ENCODE measurements at places on chromosomes 13 and 19. TPM values are rescaled to one million over a fixed set of nuclear protein-coding genes. Genes with fewer than 3 reads are reported as not detected.
A peak's percentile ranks its signal among the peaks of the same experiment; 100 is the strongest.

NCAN gene
- total RNA-seq = not detected

DNA sequence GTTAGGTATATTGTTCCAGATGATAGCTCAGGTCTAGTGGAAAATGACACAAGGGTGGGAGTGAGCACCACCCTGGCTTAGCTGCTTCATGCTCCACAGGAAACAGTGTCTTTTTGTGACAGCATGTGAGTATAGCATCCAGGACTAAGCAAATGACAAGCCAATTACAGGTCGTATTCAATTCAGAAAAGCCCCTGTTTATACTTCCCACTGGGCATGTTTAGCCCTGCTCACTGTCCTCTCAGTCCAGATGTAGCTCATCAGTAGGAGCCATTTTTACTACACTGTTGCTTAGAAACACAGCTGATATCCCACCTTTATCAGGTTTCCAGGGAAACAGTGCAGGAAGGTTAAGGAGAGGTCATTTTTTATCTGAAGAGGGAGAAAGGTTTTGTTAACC lies 8.0 kb downstream of the ABHD13 start:
- DNase-seq = no peak

DNA sequence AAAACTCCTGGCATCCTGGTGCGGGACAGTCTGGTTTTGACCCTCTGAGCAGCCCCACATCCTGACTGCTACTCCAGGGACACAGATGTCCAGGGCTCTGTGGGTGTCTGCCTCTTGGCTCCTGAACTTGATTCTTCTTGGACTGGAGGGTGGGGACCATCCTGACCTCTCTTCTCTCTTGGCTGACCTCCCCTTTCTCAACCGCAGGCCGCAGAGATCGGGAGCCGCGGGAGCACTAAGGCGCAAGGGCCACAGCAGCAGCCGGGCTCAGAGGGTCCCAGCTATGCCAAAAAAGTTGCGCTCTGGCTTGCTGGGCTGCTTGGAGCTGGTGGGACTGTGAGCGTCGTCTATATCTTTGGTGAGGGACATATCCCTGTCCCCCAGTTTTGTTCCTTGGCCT lies 1.0 kb downstream of the TIMM50 start:
- DNase-seq = no peak

CYP2F1 gene
- total RNA-seq = not detected

DNA sequence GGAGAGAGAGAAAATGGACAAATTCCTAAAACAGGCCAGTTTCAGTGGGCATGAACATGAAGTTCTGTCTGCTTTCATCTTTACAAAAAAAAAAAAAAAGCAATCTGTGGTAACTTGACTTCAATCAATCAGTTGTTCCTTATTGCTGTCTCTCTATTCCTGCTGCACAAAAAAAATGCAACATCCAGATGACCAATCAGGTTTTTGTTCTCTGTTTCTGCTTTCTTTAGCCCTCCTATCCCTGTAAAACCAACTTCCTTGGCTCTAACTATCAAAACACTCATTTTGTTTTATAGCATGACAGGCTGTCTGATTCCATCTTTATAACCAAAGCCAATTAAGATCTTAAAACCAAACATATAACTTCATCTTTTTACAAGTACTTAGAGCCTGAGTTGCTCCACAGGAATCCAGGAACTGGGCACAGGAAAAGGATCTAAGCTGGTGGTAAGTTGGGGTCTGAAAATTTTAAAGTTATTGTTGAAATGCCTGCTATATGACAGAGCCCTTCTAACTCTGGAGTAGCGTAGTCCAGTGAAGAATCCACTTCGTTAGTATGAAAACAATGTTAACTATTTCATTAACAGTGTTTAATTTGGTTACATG lies at the start of gene FPR3:
Gene FPR3 (plus strand): TSS at position 273 of the 606 bp plus-strand sequence. CDS start 28,592 bp downstream, outside the sequence.
- no peak for DNase-seq

DNA sequence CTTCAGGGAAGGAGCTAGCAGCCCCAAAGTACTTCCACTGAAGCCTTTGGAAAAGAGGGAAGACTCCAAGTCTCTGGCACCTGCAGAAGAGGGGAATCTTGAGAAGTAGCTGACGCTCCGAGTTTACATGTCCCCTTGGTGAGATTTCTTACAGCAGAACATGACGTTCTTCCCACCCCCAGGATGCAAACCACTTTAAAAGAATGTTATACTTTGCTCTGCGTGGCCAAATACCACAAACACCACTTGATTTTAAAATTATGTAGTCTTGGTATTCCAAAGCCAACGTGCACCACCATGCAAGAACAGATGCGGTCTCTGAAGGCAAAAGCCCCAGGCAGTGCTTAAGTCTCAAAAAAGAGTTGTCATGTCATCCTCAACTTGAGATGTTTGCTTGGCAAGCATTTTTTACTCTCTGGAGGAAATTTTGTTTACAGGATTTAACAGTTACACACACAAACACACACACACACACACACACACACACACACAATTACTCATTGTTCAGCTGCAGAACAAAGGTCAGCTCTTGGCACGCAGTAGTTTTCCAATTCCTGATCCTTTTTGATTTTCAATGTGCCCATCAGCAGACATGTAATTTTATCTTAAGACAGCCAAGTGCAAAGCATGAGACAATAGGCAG lies 106.1 kb downstream of the RGCC start:
- DNase-seq = no peak

KANK3 gene
- total RNA-seq = 9.1 TPM

DNA sequence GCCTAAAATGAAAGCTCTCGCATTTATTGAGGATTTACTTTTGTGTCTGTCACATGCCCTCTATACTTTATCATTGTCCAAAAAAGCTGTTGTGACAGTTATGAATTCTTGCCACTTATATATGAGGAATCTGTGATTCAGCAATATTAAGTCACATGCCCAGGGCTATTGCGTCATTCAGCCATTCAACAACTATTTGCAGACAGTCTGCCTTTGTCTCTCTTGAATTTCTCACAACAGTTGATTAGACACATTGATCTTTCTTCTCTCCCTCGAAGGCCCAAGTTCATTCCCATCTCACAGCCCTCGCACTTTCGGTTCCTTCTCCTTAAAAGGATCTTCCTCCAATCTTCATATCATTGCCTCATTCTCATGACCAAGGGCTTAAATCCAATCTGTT lies 342.6 kb downstream of the MZT1 start:
- no peak for DNase-seq

DNA sequence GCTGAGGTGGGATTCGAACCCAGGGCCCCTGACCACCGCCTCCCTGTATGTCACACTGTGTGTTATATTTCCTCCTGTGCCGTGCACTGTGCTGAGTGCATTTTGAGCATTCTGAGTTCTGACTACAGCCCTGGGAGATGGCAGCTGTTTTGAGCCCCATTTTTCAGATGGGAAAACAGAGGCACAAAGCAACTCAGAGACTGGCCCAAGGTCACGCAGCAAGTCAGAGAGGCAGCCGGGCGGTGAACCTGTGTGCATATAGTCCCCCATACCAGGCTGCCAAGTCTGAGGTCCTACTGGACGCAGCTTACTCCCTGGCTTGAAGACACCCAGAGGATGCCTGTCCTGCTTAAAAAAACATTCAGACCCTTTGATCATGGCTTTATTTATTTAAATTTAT lies 17.7 kb downstream of the MYH14 start:
- no peak for DNase-seq

DNA sequence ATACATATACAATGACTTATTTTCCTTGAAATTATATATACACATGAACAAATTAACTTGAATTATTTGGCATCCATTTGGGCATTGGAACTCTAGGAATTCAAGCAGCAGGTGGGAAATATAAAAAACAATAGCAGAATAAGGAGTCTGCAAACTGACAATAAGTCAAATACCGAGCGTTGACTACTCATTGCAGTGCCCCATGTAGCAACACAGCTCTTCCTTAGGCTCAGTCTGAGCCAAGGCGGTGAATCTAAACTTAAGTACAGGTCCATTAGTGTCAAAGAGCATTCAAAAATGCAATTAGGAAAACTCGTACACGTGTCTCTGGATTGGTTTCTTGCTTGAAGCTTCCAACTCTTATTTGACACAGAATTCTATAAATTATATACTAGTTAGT lies 462.5 kb upstream of the KLF12 start:
- DNase-seq = no peak

DNA sequence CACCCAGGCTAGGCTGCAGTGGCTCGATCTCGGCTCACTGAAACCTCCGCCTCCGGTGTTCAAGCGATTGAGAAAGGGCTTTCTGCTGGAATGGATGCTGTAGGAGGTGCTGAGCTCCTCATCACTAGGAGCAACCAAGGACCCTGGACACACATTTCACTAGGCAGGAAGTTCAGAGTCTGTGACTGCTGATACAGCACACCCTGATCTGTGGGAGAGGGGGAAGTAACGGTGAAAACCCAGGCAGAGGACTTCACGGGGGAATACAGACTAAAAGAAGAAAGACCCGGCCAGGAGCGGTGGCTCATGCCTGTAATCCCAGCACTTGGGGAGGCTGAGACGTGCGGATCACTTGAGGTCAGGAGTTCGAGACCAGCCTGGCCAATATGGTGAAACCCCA lies 11.9 kb upstream of the NOTCH3 start:
- DNase-seq = no peak

CGB5 gene
- total RNA-seq = not detected

CRX gene
- not detected for total RNA-seq

ETFB gene
- total RNA-seq = 172 TPM

DNA sequence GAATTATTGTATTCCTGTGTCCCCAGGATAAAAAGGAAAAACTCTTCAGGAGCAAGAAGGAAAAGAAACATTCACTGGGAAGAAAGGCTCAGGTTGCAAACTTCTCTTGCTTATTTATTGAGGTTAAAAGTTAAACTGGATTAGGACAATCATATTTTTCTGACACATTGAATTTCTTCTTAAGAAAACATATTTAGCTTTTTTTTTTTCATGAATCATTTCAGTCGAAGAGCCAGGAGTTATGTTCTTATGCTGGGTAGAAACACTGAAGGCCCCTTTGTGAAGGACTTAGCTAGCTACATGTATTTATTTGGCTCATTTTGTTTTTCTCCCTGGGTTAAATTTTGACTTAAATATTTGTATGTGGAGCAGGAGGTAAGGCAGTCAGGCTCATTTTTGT lies 434.0 kb downstream of the KLF5 start:
- DNase-seq = no peak

- no peak for DNase-seq
Measured at GRCh38 chr13:79360095-79360494, 46.0 kb downstream of the RBM26 start.

- DNase-seq = no peak
Measured at GRCh38 chr13:35496006-35496405, 19.5 kb upstream of the MAB21L1 start.

GRCh38 chr19:876089-876488 lies 16.6 kb downstream of the CFD start:
- no peak for DNase-seq

DNA sequence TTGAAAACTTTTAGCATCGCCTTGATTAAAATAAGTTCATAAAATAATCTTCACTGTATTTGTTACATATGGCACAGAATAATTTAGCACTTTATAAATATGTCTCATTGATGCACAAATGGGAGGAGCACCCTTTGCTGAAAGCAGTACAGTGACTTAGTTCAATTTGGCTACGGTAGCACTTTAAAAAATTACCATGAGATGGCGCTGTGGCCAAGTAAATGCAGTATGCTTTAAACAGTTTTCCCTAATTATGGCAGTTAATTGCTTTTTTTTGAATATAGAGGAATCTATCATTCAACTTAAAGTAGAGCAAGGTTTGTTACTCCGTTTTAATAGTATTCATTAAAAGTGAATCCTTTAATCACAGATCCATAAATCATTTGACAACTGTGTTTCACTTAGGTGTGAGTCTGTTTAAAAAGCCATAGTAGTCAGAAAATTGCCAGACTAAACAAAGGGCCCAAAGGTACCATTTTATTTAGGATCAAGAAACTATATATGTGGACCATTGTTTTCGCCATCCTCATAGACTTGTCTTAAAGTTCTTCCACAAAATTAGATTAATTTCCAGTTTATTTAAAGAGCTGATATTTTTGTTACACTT lies 34.7 kb upstream of the ESD start:
- DNase-seq = no peak

GRCh38 chr19:38917921-38918491 lies 6.0 kb upstream of the CCER2 start:
- DNase-seq = no peak

- DNase-seq = peak; percentile 89
Measured at GRCh38 chr19:47230054-47230920, 712 bp downstream of the BBC3 start.
